ENCODE measurements at places on chromosomes 16 and 17. TPM values are rescaled to one million over a fixed set of nuclear protein-coding genes. Genes with fewer than 3 reads are reported as not detected.

The KRTAP17-1 gene
- total RNA-seq = not detected

The CARD14 gene
- total RNA-seq = not detected

The NETO2 gene
- total RNA-seq = 31.8 TPM

The TBC1D3I gene
- total RNA-seq = 0.23 TPM

The CACNG4 gene
- total RNA-seq = not detected
